ENCODE measurements at places on chromosomes 11 and 22.

DNA sequence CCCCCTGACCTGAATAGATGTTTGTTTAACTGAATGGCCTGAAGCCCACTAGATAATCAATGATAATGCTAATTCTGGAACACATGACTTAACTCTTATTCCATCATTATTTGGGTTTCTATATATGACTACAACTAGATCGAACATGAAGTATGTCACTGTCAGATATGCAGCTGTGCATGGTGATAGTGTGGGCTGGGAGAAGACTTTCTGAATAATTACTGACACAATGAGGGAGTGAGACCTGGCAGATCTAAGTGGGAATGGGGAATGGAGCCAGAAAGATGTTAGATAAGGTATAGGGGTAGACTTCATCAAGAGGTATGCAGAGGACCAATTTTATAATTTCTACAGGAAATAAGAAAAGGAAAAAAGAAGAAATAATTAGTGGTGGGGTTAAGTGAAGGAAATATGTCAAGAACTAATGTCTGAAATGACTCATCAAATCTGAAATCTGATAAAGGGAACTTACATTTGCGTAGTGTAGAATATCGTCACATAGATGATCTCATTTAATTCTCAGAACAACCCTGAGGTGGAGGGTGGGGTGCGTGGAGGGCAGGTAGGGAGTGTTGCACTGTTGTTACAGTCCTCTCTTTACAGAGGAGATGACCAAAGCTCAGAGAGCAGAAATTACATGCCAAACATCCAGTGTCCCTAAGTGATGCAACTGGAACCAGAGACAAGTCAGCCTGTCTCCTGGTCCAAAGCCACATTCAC is 68.2 kb upstream of the EED start:
- DNase-seq = no peak

- DNase-seq = no peak
Measured at GRCh38 chr22:49995361-49996118, 17.0 kb downstream of the IL17REL start.

GRCh38 chr11:83093634-83094033 is 21.9 kb upstream of the RAB30 start:
- no peak for DNase-seq

DNA sequence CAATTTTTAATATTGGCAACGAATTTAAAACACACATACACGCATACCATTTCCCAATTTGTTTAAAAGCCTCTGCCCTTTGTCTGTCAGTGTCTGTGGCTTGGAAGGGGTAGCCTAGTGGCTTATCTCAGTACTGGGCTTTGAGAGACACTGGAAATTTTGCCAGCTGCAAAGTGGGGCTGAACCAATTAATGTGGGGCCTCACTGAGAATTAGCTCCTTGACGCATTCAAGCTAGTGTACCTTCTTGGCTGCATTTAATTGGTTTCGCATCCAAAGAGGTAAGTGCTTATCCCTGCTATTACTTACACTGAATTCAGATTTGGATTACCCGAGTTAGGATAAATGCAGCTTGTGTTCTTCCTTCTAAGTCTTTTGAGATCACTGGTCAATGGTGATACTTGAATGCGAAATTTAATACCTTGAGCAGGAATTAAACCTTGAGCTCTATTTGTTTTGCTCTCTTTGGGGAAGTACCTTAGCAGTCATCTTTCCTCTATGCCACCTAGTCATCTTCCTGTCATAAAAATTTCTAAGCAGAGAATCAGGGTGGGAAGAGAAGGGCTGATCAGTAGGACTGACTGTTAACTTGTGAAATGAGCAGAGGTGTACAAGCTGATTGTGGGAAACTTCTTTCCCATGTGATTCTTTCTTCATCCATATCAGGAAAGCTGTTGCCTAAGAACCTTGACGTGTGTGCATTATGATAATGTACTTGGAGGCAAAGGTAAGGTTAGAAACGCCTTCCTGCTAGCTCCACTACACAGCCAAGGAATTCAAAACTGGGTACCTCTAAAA is 187.7 kb upstream of the E2F8 start:
- no peak for DNase-seq

DNA sequence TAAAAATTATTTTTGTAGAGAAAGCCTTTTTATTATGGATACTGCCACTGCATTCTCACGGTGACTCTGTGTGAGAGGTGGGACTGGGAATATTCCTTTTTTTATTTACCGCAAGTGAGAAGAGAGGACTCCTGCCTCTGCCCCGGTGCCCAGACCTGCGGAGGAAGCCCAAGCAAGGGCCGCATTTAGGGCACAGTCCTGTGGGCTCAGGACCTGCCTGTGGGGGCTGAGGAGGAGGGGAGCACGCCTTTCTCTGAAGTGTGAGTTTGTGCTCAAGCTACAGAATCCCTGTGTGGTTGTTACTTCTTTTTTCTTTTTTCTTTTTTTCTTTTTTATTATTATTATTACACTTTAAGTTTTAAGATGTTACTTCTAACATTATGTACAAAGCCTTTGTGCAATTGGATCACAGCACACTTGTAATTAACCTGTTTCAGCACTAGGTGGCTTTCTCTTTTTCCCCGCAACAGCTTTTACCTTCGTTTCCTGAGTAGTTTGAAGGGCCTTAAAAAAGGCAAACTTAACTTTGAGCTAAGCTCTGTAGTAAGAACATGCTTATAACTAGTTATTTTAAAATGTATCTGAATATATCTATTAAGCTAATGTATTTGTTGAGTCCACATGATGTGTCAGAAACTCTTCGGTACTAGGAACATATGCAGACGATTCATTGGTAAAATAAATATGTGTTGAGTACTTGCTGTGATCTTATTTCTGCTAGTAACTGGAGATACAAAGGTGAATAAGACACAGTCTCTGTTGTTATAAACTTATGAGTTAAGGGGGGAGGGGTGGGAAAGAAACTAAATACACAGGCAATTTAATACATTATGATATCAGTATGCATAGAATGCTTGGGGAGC is 18.3 kb downstream of the AMOTL1 start:
- no peak for DNase-seq

GRCh38 chr11:46105134-46105628 is 16.1 kb downstream of the PHF21A start:
- DNase-seq = no peak

DNA sequence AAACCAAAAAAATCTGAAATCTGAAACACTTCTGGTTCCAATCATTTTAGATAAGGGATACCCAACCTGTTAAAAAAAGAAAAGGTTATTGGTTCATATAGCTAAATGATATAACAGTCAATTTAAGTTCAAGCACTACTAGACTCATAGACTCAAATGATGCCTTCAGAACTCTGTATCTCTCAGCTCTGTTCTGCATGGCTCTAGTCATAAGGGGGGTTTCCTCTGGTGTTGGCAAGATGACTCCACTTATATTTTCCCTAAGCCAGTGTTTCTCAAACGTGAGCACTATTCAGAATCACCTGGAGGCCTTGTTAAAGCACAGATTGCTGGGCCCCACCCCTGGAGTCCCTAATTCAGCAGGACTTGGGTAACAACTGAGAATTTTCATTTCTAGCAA is 11.5 kb upstream of the RRAS2 start:
- DNase-seq = no peak

- DNase-seq = no peak
Measured at GRCh38 chr11:75810637-75811390, 4.2 kb upstream of the UVRAG start.

GRCh38 chr22:42831712-42832111 is 25.4 kb downstream of the ARFGAP3 start:
- DNase-seq = no peak

DNA sequence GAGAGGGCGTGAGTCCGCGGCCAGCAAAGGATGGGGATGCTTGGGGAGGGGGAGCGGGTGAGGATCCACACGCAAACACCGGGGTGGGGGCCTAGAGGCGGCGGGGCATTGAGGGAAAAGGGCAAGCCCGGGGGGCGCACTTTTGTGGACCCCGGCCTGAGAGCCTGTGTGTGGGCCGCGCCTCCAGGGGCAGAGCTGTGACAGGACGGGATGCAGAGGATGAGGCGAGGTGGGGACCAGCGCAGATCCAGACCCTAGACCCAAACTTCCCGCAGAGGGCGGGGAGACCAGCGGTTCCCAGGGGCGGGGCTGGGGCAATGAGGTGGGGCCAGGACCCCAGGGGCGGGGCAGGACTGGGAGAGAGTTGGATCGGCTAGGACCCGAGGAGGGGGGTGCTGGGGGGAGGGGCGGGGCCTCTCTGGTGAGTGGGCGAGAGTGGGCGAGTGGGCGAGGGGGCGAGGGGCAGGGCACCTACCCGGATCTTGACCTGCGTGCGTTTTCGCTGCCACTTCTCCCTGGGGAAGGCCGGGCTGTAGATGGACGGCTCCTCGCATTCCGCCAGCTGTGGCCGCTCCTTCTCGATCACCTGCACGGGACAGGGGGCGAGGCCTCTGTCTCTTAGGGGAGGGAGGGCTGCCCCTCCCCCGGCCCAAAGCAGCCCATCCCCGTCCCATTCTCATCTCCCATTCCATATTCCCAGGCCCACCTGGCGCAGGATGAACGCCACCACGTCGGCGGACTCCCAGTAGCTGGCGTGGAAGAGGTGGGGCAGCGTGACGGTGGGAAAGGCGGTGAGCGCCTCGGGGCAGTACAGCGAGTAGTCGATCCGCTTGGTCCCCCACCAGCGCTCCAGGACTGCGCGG is 10.6 kb downstream of the PITPNM1 start:
- DNase-seq = no peak

DNA sequence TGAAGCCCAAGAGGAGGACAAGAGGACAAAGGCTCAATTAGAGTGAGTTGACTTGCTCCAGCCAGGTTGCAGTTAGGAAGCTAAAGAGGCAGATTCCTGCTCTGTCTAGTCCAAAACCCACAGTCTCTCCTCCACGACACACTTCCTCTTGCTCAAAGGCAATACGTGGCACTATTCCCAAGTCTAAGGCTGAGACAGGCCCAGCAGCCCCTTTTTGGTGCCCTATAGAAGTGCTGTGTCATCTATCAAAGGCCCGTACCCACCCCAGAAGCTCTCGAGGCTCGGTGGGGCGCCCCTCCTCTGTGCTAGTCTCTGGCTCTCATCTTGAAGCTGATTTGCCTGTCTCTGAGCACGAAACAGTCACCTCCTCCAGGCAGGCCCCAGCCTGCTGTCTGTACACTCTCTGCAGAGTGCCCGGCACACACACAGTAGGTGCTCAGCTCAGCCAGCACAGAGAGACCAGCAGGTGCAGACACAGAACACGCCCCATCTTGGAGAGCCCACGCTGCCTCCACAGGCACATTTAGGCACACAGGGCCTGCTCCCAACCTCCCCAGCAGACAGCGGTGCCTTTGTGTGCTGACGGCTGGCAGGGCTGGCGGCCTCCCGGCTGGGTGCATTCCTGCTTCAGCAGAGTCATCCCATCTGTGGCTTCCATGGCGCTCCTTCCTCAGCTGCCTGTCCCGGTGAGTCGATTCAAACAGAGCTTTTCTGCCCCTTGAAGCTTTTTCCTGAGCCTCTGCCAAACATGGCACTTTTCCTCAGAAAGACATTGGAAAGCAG is 52.8 kb downstream of the MYH9 start:
- DNase-seq = peak; percentile 73
